Adrenal gland (tissue), 19 donors: ENCODE measurements at places on chromosomes 5 and 9. TPM values are rescaled to one million over a fixed set of nuclear protein-coding genes. Genes with fewer than 3 reads are reported as not detected.

AGXT2 gene
- 0.06 TPM for total RNA-seq

DAB2IP gene
- total RNA-seq, result 41.0 TPM

GALT gene
- 69.7 TPM for total RNA-seq

DDX4 gene
- total RNA-seq, result not detected

CCNI2 gene
- total RNA-seq, result not detected

SPAG8 gene
- total RNA-seq, result 3.6 TPM

CATSPER3 gene
- 0.88 TPM for total RNA-seq

IQGAP2 gene
- 49.1 TPM for total RNA-seq
